ENCODE measurements at places on chromosomes 4 and X.

- ATAC-seq, result no peak
Observed at GRCh38 chr4:141730805-141731204, 94.4 kb downstream of the IL15 start.

DNA sequence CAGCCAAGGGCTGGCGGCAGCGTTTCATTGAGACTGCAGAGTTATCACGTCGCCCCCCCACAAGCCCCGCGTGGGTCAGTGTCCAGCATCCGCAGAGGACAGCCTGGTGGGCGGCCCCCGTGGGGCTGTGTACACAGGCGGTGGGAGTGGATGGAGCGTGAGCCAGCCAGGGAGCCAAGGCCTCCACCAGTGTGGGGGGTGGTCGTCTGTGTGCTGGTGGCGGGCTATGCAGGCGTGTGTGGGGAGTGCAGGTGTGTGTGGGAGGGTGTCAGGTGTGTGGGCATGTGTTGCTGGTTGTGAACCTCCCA lies 56.5 kb upstream of the NKX1-1 start:
- no peak for ATAC-seq

- ATAC-seq, result no peak
Observed at GRCh38 chr4:187586892-187587291, 408.7 kb upstream of the ZFP42 start.

- ATAC-seq, result no peak
Observed at GRCh38 chr4:180152831-180153230, 2090.4 kb upstream of the TENM3 start.

DNA sequence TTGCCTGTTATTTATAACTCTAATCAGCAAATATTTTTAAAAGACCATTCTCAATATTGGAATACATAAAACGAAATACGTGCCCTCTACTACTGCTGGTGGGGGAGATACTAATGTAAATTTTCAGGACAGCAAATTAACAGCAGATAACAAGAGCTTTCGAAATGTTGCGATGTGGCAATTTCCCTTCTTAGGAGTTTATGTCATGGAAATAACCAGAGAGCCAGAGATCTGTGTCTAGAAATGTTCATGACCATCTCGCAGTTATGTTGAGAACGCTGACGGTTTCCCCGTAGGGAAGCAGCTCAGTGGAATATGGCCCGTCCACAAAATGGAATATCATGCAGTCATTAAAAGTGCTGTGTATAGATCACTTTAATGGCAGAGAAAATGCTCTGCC lies 238.4 kb upstream of the PSAPL1 start:
- ATAC-seq, result no peak

DNA sequence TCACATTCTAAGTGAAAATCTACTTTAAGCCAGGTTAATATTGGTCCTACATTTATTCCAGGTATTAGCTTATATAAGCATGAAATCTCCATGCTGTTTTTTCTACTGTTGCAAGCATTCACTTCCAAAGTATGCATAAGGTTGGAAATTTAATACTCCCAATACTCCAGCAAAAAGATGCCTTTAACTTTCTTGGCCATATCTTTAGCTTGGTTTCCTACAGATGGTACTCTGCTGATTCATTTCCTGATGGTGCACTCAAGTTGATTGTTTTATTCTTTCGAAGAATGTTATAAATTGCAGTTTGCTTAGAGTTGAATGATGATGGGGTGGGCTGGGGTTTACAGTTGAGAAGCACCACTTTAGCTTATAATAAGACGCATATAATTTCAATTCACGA lies 330.2 kb downstream of the PTTG2 start:
- ATAC-seq, result no peak

GRCh38 chrX:138858951-138859350 lies 147.4 kb upstream of the FGF13 start:
- ATAC-seq, result no peak

DNA sequence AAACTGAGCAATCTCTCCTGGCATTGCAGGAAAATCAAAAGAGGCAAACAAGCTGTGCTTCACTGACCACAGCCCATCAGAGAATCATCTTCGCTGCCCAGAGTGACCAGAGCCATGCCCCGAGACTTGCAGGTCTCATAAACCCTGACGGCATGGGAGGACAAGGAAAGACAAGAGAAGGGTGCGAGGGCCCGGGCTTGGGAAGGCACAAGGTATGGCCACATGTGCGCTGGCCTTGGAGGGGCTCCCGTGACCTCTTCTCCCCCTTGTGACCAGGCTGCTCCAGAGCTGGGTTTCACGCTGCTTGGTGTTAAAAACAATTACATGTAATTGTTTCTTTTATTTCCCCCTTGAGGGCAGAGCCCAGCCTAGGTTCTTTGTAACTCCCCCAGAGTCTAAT lies 20.8 kb downstream of the DCTD start:
- ATAC-seq, result no peak

DNA sequence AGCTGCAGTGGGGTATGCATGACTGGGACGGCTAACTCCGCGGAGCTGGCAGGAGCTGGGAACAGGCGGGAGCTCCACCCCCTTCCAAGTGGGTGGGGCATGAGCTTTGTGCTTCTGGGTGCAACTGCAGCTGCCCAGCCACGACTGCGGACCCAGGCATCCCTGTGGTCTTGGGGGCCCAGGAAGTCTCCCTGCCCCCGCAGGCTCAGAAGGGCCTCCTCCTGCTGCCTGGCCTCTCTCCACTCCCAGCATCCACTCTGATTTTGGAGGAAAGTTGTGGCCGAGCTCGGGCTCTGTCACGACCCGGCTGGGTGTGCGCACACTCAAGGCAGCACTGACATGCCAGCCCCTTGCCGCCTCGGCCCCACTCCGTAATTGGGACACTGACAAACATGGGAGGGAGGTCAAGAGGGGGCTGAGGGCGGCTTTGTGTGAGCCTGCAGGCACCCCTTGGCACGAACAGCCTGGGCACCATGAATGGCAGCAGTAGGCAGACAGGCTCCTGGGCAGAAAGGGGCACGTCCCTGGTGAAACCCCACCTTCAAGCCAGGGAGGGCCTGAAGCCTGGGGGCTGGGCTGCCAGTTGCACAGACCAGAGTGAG lies 822.6 kb downstream of the GLUD2 start:
- ATAC-seq, result no peak

DNA sequence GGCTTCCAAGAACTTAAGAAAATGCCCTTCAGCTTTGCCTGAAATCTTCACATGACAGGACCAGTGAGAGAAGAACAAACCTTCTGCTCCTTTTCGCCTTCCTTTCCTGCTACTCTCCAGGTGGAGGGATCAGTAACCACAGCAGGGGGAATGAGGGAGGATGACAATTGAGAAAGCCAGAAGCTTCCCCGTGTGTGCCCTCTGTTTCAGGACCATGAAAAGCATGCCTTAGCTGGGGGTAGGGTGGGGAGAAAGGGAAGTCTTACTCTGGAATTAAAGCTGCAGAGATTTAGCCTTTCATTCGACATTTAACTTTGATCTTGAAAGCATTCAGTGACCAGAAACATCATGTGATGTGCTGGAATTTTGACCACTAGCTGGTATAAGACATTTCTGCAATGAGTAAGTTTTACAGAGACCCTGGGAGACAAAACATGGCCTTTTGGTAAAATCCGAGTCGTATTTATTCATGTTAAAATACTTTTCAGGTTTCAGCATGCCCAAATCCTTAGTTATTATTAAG lies 10.6 kb upstream of the PUDP start:
- no peak for ATAC-seq

DNA sequence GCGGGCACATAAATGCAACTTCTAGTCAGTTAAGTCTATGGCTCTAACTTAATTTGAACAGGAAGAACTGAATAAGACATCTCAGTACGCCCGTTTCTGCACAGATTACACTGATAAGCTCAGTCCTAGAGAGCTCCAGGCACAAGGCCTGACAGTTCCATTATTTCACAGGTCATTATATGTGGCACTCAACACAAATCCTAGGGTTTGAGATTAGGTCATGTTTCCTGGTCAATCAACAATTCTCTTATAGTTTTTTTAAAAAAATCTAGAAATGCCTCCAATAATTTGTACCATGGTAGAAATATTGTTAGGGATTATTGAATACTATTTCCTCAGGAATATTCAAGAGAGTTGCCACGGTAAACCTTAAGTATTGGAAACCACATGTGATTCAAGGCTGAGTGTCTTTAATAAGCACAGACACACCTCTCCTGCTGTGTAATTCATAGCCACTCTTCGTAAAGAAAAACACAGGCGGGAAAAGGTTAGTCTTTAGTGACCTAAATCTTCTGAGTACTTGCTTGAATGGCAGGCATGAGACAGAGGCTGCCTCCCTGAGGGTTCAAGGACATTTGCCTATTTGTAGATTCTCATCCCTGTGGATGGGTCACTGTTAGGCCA lies 342.9 kb upstream of the ADGRL3 start:
- ATAC-seq, result no peak

GRCh38 chrX:78307665-78308064 lies 19.7 kb downstream of the CYSLTR1 start:
- no peak for ATAC-seq

GRCh38 chrX:24232796-24233195 lies 81.1 kb downstream of the SUPT20HL2 start:
- ATAC-seq, result no peak

DNA sequence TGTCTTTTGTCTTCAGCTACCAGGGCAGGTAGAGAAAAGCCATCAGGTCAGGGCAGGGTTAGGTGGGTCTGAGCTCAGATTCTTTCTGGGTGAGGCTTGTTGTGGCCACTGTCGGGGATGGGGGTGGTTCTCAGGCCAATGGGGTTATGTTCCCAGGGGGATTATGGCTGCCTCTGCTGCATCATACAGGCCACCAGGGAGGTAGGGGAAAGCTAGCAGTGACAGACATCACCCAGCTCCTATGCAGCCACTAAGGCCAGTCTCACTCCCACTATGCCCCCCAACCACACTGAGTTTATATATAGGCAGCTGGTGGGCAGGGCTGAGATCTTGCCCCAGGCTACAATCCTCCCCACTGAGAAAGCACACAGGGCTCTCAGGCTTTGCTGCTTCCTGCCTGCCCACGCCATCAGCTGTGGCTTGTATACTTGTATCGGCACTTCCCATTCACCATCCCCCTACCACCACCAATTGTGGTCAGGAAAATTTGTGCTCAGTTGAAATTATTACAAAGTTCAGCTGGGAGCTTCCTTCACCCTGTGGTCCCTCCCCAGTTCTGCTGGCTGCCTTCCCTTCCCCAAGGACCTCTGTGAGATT lies 72.6 kb upstream of the PTPN13 start:
- ATAC-seq, result no peak

DNA sequence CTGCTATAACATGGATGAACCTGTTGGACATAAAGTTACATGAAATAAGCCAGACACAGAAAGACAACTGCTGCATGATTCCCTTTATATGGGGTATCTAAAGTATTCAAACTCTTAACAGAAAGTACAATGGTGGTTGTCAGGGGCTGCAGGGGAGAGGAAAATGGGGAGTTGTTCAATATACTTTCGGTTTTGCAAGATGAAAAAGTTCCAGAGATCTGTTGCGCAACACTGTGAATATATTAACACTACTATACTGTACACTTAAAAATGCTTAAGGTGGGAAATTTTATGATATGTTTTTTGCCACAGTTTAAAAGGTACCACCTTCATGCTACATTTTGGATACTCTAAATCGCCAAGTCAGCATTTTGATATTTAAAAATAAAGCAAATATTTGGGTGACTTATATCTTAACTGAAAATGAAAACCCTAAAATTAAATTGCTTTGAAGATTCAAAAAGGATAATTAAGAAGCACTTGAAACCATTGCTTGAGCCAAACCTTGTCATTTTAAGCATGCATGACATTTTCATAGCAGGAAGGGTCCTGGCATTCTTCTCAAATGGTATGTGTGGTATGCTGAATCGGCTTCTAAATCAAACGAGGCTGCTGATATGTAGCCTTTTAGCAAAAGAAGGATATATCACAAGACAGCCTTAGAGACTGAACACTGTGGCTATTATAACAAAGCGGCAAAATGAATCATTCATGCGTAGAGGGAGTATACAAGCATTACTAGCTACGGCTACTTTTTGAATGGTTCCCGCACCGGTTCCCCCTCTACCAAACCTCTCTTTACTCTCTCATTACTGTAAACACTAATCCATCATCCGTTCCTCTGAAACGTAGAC lies 607.1 kb upstream of the DIPK2B start:
- ATAC-seq, result no peak

- no peak for ATAC-seq
Observed at GRCh38 chr4:147772056-147772455, 40.2 kb downstream of the ARHGAP10 start.

Data from stimulated activated memory B cell treated with anti-CD40 and anti-IgM and Interleukin-4, amounts not matched to agents 10 μg/mL and 1 μg/mL and 100 μg/mL, for 72 hours (primary cell).